ENCODE measurements at places on chromosomes 1 and 21. TPM values are rescaled to one million over a fixed set of nuclear protein-coding genes. Genes with fewer than 3 reads are reported as not detected.

GRCh38 chr1:195604287-195604686, 1004.0 kb downstream of the KCNT2 start:
- no peak for DNase-seq

DNA sequence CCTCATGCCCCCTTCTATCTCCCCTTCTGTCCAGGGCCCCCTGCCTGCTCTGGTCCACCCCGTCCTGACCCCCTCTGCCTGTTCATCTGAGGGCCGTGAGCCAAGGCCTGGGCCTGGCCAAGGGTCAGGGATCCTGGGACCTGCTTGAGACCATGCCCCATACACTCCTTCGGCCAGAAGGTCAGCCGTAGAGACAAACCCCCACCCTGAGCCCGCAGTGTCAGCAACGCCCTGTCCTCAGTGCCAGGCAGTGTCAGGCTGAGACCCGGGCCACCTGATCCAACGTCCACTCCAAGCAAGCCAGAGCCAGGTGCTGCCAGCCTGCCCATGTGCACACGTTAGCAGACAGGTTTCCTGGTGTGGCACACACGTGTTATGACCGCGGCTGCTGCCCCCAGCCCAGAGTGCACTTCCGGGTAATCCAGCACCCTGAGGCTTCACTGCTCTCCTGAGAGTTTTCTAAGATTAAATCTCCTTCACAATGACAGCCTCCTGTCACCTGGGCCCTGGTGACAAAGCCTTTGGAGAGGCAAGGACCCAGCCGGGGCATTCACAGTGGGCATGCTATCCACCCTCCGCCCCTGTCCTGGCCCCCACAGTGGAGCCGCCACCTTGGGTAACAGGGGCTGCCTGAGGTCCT, 10.1 kb upstream of the SAMD11 start:
- peak; percentile 67 for DNase-seq

GRCh38 chr1:155976913-155977689, 1.2 kb downstream of the ARHGEF2 start:
- no peak for DNase-seq

DNA sequence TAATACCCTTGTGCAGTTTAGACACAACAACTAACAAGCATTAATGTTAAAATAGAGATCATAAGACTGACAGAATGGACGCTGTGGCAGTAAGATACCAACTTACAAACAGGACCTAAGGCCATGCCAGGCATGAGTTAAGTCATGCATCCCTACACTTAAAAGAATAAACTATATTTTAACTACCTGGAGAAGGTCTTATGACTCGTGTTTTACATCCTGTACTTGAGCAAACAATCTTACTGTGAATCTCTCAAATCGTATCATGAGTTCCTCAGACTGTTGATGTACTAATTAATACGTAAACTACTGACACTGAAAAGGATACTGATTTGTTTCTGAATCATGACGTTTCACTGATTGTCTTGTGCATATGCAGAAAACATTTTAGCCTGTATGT, 2.0 kb upstream of the RSPH1 start:
- DNase-seq = no peak

DNA sequence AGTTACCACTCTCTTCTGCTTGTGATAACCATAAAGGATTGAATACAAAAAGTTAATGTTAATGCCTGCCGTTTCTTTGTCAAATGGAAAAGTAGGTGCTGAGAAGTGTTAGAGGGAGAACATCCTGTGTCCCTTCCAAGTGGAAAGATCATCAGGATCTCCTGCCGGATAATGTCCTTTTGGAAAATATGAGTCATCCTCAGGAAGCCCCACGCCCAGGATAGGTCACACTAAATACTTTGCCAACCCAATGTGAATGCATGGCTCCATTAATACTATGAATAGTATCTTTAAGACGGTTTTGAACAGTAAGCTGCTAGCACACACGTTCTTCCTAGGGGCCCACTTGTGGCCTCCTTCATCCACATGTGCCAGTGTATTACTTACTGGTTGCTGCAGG, 279.5 kb downstream of the ZNF326 start:
- DNase-seq = no peak

GRCh38 chr1:236108027-236108648, 34.2 kb upstream of the GPR137B start:
- DNase-seq = no peak

DNA sequence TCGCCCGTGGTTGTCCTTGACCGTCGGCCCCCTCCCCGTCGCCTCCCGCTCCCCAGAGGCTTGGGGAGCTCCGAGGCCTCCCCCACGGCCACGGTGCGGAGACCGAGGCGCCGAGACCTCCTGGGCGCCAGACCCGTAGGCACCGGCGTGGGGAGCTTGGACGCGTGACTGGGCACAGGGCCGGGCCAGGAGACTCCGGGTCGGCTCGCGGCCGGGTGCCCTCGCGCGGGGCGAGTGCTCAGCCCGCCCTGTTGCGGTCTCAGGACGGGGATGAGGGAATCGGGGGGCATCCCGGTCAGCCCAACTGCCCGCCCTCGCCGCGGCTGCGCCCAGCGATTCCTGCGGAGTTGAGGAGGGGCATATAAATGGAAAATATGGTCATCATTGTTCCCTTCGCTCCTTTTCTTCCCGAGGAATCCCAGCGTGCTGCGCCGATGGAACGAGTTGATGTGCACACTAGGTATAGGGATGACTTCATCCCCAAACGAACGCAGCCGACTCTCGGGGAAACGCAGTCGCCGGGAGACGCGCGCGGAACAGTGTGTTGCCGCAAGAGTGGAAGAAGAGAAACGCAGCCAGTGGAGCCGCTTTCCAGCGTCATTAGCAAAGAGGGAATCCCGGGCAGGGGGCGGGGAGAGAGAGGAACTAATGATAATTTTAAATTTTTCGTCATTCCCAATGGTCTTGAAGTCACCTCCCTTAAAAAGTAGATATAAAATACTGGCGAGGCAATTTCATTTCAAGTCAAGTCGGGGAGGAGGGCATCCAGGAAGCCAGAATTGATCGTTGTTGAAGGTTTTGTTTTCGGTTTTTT, 747 bp upstream of the ENAH start:
- peak; percentile 91 for DNase-seq

- no peak for DNase-seq
Observed at GRCh38 chr1:151465026-151465425, 5.7 kb upstream of the POGZ start.

- no peak for DNase-seq
Observed at GRCh38 chr21:36323032-36323431, 3.0 kb downstream of the MORC3 start.

DNA sequence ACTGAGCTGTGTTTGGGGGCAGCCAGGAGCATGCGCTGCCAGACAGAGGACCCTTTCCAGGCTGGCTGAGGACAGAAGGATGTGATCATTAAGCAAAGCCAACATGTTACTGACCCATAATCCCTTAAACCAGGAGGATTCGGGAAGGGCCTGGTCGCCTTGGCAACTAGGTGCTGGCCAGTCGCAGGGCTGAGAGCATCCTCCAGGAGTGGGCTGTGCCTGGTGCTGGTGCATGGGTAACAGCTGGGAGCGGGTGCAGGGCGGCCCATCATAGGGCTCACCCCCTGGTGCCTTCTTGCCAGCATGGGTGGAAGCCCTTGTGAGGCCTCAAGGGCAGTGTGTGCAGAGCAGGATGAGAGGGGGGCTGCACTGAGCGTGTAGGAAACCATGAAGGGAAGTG, 17.2 kb downstream of the CDK18 start:
- DNase-seq = no peak

DNA sequence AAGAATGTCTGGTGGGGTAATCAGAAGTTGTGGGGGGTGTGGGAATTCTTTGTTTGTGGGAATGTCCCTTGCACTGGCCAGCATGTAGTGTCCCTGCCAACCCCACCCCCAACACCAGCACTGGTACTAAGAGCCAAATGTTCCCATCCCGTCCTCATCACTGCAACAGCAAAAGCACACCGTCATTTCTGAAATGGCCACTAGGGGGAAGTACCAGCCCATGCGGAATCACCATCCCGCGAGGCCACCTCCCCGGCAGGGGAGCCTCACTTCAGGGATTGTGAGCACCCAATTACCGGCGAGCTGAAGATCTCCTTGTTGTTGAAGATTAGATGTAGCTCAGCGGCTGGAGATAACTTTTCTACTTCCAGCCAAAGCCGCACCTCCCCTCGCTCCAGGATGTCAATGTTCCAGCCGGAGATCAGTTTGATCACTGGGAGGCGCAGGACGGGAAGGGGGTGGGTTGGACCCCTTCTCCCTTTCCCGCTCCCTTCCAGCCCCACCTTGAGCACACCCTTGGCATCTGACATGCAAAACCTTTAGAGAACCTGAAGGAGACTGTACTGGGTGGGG, 41.0 kb downstream of the MYOM3 start:
- DNase-seq = peak; percentile 79

DNA sequence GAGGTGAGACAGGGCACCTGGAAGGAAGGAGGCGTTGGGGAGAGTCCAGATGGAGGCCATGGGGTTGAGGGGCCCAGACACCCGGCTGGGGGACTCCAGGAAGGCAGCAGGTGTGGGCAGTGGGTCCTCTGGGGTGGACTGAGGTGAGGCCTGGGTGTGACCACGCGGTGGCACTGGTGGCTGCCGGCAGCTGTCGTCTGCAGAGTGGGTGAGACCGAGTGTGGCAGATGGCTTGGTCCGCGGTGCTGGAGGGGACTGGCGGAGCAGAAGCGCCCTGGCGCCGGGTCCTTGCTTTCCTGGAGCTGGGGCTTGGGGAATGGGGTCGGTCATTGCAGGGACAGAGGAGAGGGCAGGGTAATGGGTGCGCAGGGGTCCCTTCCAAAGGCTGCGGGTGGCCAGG, 12.5 kb downstream of the AGRN start:
- peak; percentile 86 for DNase-seq

DNA sequence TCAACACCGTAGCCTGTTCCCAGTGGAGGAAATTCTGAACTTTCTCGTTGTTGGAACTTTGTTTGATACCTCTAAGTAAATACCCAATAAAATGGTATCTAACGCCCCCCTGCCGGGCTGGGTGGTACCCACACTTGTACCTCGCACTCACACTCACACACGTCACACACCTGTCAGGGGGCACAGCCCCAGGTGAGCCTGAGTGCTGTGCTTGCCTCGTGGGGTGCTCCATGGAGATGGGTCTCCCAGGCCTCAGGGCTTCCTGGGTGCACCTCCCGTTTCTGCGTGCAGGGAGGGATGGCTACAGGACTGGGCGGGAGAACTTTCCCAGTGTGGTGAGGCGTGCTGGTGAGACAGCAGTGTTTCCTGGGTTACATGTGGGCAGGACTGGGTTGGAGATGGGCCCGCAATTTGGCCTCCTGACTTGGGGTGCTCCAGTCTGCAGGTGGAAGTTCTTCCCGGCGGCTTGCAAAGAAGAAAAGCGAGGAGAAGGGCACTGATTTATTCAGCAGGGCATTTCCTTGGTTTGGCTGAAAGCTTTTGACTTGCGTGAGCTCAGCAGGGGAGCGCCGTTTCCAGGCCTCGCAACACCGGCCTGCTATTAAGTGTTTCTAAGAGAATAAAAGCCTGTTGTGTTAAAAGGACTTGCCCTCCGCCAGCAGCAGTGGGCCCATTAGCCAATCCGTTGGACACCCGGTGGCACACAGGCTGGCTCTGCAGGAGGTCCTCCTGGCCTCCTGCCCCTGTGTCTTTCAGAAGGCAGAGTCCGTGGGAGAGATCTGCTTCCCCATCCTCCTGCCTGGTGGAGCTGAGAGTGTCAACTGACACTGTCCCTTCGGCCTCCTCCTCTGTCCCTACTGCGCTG, 79.7 kb downstream of the KIF26B start:
- no peak for DNase-seq

DNA sequence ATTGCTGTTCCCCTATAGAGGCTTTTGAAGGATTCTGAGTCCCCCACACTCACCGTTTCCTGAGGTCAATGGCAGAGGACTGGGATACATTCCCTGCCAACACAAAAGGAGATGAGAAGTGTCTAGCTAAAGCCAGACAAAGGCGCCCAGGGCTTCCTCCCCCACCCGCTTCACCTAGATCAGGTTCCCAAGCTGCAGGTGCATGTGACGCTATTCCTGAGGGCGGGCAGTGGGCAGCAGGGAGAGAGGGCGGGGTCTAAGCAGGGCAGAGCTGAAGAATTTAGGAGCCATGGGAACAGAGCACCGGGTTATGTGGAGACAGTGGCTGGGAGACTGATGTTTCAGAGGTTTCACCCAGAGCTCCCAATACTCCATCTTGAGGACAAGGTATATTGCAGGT, 6.0 kb upstream of the ARHGEF2 start:
- DNase-seq = no peak

GRCh38 chr1:117674521-117675400, 68.9 kb downstream of the TENT5C start:
- no peak for DNase-seq

GRCh38 chr1:55650444-55650843, 435.3 kb upstream of the USP24 start:
- no peak for DNase-seq

- DNase-seq = no peak
Observed at GRCh38 chr1:245684166-245684565, 529.4 kb downstream of the KIF26B start.

DNA sequence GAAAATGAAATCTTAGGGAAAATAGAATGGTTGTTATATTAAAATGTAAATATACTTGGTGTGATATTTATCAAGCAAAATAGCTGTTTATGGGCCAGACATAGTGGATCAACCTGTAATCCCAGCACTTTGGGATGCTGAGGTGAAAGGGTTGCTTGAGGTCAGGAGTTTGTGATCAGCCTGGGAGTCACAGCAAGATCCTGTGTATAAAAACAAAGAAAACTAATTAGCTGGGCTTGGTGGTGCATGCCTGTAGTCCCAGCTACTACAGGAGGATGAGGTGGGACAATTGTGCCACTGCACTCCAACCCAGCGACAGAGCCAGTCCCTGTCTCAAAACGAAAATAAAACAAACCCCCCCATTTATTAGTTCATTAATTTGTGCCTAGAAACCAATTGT, 21.6 kb upstream of the CFHR1 start:
- no peak for DNase-seq

GRCh38 chr21:37207441-37208009, 59.6 kb downstream of the VPS26C start:
- no peak for DNase-seq

DNA sequence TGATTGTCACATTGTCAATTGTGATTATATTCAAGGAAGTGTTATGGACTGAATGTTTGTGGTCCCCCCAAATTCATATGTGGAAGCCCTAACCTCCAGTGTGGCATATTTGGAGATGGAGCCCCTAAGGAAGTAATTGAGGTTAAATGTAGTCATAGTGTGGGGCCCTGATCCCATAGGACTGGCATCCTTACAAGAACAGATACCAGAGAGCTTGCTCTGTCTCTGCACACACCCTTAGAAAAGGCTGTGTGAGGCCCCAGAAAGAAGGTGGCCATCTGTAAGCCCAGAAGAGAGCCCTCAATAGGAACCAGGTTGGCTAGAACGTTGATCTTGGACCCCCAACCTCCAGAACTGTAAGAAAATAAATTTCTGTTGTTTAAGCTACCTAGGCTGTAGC, 28.1 kb downstream of the VANGL1 start:
- no peak for DNase-seq

The NBPF8 gene
- total RNA-seq = 9.7 TPM

The PRAMEF25 gene
- not detected for total RNA-seq

The CAPN9 gene
- 19.6 TPM for total RNA-seq

The CASQ1 gene
- total RNA-seq = not detected

The CFHR4 gene
- total RNA-seq = not detected

The ROR1 gene
- total RNA-seq = 27.6 TPM

The RO60 gene
- total RNA-seq = 87.0 TPM

The ZNF648 gene
- total RNA-seq = 0.39 TPM

The FALEC gene
- total RNA-seq = not detected

The EDARADD gene
- total RNA-seq = not detected

The ERRFI1 gene
- 30.4 TPM for total RNA-seq

The TMEM51 gene
- 6.3 TPM for total RNA-seq

The RIPPLY3 gene
- 0.11 TPM for total RNA-seq

Data from upper lobe of left lung (tissue), 6 donors.